IMR-90 (cell line): ENCODE measurements at places on chromosomes 16 and 17.

- DNase-seq, result no peak
These were observed 14.0 kb upstream of the IRF8 start for GRCh38 chr16:85884808-85885463.

DNA sequence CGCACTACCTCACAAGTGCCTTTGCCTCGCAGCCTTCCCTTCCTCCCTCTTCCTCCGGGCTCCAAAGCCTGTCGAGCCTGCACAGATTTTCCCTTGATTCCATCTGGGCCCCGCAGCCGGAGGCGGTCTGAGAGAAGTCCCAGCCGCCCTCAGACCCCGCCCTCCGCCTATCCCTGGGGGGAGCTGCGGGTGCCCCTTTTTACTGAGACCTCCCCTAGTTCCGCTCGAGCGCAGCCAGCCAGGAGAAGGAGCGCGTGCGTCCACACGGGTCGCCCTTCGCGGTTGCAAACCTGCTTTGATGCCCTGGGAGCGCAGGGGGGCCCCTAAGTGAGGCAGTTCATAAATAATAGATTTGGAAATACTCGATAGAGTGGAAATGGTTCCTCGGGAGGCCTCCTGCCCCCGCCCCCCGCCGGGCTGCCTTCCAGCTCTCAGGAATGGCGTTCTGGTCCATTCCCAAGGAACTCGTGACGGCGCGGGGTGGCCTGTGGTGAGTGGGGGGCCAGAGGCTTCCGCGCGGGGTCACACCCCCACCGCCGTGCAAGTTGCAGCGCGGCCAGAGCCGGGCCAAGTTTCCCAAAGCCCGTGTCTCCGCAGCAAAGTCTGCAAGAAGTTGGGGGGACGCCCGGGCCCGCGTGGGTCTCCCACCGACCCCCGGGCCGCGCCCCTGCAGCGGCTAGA is 610 bp downstream of the C16orf74 start:
- peak; percentile 46 for DNase-seq

DNA sequence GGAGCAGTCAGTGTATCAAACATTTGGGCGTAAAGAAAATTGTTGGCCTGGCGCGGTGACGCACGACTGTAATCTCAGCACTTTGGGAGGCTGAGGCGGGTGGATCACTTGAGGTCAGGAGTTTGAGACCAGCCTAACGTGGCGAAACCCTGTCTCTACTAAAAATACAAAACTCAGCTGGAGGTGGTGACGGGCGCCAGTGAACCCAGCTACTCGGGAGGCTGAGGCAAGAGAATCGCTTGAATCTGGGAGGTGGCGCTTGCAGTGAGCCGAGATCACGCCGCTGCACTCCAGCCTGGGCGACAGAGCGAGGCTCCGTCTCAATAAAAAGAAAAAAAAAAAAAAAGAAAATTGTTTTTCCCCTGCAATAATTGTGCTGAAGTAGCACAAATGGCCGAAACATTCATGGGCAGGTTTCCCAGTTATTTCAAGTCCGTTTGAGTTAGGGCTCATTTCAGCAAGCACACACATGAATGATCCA is 1.4 kb downstream of the GCSH start:
- DNase-seq, result peak; percentile 16

- no peak for DNase-seq
These were observed 138.4 kb upstream of the GSE1 start for GRCh38 chr16:85474621-85475217.

DNA sequence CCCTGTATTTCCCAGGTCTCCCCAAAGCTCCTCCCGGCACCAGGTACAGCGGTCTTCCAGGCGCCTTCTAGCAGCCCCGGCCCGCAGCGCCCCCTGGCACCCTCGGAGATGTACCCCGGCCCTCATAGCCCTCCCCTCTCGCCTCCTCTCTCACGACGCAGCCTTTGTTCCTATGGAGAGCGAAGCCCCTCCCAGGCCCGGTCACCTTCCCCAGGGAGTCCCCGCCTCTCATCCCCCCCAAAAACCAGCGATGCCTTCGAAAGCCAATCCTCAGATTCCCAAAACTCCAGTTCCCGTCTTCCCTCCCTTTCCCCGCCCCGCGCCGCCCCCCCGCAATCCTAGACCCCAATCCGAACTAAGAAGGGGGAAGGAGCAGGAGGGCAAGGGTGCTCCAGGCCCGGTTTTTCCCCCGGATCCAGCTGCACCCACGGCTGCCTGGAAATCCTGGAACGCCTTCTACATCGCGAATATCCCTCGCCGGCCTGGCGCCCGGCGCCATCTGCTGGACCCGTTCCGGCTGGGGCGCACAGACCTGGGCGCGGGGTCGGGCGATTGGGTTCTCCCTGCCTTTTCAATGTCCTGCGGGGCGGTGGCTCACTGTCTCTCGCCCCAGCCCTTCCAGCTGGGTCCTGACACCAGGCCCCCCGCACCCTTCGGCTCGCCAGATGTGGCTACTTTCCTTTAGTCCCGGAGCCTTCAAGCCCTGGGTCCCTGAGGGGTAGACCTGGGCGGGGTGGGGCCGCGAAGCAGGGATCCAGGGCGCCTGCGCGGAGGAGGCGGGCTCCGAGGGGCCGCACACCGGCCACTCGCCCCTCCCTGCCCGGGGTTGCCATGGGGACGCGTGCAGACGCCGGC is at the start of gene DNAH2:
Gene DNAH2, plus strand, starts transcription at position 844 of the 855 bp plus-strand sequence. CDS start 1,991 bp downstream, outside the sequence.
- peak; percentile 90 for DNase-seq

- DNase-seq, result no peak
These were observed 5.1 kb upstream of the PITPNM3 start for GRCh38 chr17:6561446-6561845.

DNA sequence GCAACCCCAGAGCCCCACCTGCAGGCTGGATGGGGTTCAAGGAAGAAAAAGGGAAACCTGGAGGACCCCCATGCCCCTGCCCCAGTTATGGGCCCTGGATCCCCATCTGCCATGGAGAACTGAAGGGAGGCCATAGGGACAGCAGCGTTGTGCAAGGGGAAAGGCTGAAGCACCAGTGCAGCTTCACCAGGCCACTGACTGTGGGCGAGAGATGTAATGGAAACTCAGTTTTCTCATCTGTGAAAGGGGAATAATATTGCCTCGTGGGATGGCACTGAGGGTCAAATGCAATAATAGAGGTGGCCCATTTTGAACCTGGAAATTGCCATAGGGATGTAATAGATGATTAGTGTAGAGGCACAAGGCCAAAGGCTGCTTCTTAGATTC is 9.9 kb upstream of the TSPOAP1 start:
- no peak for DNase-seq

DNA sequence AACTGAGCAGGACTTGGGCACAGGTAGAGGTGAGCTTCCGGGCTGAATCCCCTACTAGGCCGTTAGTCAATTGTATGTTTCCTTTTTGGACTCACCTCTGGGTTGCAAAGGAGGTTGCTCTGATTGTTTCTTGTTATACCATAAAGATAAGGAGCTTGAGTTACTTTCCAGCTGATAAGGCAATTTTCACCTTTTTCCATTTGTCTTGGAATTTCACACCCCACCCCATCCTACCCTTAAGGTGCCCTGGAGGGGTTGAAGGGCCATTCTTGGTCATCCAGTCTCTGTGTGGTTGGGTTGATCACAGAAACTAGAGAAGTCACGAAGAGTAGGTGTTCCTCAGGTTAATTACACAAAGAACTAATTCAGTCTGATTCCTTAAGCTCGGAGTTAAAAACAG is 162.2 kb downstream of the CDH13 start:
- DNase-seq, result no peak

DNA sequence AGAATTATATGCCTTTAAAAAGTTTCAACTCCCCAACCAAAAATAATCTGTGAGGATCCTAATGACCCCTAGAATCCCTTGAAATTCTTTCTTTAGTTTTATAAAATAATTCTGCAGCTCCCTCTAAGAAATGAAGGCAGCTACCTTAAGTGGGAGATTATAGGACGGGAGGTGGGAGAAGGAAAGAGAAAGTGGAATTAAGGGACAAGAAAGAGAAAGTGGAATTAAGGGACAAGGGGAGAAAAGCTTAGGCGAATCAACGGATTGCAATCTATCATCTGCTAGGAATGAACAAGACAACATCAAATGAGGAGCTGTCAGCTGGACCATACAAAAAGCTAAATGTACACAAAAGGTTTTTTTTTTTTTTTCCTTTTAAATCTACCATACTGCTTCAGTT is 262.0 kb downstream of the ZFHX3 start:
- DNase-seq, result peak; percentile 17
